DMS79 (cell line): ENCODE measurements at places on chromosomes 2 and 18.

GRCh38 chr2:152420363-152420762 lies 85.4 kb downstream of the FMNL2 start:
- no peak for DNase-seq

DNA sequence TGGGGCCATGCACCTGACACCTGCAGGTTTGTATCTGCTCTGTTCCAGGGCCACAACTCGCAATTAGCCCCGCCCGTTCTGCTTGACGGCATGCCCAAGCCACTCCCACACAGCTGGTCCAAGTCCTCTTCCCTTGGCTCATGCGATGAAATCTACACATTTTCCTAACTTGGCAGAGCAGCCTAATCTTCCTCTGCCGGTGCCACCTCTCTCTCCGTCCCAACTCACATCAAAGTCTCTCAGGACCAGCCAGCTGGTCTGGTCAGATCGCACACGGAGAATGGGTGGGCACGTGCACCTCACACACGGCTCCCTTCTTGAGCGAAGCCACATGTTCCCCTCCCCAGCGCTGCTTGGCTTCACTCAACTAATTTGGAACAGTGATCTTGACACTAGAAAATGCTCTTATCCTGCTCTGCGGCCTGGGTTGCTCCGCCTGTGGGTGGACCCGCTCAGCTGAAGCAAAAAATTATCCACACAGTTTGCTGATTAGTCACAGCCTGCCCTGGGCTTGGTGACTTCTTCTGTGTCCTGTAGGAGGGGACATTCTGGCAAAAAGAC lies 176.7 kb downstream of the NRP2 start:
- DNase-seq: no peak

DNA sequence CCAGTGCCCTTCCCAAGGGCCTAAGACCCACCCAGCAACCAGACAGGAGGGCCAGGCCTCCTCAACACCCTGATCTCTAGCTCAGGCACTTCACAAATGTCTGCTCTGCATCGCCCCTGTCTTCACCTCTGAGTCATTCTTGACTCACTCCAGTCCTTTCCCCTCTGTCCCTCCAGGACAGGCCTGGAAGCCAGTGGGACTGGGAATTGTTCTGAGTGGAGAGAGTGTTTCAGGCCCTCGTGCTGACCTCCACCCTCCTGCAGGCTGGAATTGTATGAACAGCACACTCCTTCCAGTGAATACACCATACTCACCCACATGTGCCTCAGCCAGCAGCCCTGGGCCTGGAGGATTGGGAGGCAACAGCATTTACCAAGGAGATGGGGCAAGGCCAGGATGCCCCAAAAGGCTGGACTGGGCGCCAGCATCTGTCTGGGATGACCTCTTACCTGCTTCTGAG lies 304.2 kb downstream of the CYP26B1 start:
- DNase-seq: no peak

GRCh38 chr2:140529706-140530105 lies 1601.1 kb downstream of the LRP1B start:
- no peak for DNase-seq

DNA sequence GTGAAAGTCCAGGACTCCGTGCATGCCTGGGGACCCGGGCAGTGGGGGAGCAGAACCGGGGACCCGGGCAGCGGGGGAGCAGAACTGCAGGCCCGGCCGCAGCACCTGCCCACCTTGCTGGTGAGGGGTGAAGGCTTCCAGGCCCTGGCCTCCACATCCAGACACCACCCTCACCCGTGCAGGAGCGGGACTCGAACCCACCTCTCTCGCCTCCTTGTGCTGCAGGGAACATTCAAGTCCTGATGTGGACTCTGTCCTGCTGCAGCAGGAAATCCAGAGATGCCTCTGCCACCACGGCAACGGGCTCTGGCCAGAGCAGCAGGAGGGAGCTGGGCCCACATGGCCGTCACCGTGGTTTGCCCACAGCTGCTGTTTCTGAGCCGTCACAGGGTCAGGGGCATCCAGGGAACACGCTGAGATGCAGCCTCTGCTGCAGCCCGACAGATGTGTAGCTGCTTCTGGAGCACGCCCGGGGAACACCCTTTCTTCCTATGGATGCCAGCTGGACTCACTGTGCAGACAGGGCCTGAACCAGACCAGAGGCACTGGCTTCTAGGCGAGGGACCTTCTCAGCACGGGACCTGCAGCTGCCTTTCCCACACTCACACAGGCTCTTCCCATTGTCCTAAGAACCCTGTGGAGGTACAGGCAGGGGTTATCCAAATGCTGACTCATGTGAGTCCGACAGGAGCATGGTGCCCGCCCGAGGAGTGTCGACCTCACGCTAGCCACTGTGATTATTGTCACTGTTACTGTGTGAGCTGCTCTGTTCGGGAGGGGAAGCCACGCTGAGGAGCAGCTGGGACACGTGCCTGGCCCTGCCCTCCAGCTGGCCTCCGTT lies 89.2 kb upstream of the CTDP1 start:
- no peak for DNase-seq

DNA sequence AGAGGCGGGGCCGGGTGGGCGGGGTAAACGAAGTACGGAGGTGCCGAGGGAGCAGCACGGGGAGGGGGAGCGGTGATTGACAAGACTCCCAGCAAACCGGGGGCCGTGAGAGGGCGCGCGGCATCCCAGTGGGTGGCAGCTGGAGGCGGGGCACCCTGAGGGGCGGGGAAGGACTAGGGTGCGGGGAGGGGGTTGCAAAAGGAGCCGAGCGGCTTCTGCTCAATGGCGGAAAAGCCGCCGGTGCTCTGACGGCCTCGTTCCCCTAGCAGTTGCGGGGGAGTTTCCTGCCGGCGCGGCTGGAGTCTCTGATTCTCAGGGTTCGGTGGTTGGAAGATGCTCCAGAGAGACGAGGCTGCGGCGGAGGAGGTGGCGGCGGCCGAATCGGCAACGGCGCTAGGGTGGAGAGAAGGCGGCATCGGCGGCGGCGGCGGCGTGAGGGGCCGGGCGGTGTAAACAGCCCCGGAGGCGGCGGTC lies at the start of gene PPM1B:
Gene PPM1B (plus strand): TSS at position 195 of the 474 bp plus-strand sequence. CDS start 32,325 bp downstream, outside the sequence.
- DNase-seq: no peak

DNA sequence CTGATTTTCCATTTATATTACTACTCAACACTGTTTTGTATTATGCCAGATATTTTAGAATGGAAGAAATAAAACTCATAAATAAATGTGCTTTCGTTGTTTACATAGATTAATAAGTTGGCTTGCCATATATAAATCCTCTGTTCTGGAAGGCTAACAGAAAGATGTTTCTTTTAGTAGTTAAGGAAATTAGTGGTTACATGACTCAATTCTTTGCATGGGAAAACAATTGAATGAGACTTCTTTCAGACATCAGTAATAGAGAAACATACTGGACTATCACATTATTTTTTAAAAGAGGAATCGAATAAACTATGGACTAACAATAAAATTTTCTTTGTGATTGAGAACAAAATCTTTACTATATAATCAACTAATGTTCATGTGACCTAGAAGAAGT lies 336.5 kb downstream of the KCNS3 start:
- DNase-seq: no peak

GRCh38 chr18:61216051-61216450 lies 117.2 kb upstream of the CDH20 start:
- no peak for DNase-seq

- DNase-seq: no peak
These were observed 167.9 kb upstream of the SLC39A10 start for GRCh38 chr2:195489101-195489500.

DNA sequence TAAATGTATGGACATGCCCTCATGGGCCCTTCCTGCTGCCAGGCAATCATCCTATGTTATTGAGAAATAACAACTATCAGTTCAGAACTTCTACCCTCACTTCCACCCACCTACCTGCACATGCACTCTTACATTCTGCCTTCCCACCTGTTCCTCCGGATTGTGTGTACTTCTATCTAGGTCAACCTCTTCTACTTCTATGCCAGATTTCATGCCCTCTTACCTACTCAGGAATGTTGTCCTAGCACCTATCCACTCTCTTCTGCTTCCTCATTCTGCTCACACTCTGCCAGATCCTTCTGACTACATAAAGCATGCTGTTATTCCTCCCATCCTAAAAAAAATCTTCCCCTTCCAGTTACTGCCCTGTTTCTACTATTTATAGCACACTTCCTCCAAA lies 333.5 kb downstream of the IRS1 start:
- no peak for DNase-seq

DNA sequence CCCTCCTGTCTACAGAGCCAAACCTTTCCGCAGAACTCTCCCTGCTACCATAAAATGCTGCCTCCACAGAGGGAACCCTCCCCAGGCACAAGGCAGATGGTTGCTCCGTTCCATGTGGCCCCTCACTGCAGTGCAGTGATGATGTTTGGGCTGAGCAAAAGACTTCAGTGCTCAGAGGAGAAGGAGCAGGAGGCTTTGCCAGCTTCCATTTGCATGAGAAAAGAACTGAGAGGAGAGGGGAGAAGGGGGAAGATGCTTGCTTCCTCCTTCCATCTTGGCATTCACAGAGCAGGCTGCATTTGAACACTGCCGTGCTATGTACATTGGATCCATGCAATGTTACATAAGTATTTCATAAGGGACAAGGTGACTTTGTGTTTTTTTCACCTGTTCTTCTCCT lies 46.6 kb upstream of the TMEM200C start:
- DNase-seq: no peak

GRCh38 chr18:67677489-67677888 lies 161.0 kb upstream of the DSEL start:
- no peak for DNase-seq

DNA sequence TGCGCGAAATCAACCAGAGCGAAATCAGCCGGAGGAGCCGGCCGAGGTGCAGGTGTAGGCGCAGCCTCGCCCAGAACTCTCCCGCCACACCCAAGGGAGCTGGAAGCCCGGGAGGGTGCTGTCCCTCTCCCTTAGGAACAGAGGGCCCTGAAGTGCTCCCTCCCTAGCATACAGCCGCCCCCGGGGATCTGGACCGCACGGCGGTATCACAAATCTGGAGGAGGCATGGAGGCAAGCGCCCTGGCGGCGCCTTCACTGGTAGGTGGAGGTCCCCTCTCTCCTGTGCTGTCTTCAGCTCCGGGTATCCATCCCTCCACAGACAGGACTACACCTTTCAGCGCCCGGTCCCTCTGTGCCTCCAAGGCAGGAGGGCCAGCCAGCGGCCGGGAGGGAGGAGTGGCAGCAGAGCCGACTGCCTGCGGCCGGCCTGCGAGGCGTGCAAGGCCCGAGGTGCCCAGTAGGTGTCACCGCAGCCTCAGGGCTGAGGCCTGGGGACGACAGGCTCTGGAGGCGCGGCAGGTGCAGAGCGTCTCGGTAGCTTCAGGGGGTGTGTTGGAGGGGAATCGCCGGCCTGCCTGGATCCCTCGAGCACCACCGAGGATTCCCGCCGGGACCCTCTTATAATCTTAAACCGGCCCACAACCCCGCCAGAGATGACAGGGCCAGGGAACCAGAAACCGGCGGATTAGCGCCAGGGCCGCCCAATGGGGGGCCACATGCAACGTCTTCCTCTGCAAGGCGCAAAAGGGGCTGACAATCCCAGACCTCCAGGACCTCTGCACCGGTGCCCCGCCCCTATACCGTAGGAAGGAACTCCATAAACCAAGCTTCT lies 2.8 kb downstream of the IHH start:
- DNase-seq: peak; percentile 40

DNA sequence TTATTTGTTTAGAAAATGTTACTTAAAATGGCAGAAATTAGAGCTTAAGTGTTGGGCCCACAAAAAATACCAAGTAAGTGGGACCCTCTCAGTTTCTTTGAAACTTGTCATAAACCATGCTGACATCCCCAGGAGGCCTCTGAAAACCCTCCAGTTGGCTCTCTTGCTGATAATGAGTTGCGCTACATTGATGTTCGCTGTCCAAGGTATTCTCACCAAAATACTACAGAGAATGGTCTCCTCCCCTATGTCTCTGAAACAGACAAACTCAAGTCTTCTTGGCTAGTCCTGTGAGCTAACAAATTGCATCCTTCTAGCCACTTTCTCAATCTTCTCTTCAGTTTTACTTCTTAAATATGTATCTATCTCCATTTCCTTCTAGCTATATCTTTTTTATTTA lies 669.4 kb downstream of the IRS1 start:
- DNase-seq: no peak

GRCh38 chr2:240450532-240451107 lies 15.2 kb downstream of the GPC1 start:
- no peak for DNase-seq

DNA sequence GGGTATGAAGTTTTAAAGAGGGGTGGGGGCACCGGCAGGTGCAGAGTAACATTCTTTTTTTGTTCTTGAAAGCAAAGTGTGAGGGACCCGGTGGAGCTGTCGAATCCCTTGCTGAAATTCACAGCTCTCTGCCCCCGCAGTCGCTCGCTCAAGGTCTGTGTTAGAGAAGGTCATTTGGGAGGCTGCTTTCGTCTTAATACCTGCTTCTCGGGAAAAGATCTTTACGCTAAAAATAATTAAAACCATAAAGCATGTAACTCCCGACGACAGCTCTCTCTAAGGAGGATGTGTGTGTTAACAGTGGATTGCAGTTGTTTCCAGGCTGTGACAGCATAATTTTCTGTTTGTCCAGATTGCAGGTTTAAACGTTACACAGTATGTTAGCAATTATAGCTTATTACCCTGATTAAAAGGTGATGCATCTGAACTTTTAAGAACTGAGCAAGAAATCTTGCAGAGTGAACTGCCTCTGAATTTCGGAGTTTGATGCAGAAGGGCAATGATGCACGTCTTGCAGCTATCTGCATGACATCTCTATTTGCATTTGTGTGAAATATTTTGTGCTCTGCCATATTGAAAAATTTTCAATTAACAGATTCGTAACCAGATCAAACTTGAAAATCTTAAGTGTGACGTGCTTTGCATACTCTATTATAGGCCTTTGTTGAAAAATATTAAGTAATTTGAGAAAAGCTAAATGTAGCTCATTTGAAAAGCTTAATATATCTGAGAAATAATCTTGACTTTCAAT lies 954 bp downstream of the RAPGEF4 start:
- no peak for DNase-seq

DNA sequence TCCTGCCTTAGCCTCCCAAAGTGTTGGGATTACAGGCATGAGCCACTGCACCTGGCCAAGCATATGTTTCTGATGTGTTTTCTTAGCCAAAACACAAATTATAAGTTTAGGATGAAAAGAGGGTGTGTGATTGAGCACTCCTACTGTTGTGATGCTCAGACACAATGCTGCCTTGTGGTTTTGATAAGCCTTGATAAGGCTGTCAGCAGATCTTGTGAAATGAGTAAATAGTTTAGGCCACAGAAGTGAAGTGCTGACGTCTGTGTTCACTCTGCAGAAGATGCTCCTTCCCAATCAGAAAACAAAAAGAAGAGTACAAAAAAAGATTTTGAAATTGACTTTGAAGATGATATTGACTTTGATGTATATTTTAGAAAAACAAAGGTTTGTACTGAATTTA lies 24.3 kb downstream of the NCAPH start:
- DNase-seq: no peak

GRCh38 chr2:3149441-3150217 lies 228.0 kb downstream of the EIPR1 start:
- no peak for DNase-seq

- DNase-seq: no peak
These were observed 208.9 kb downstream of the ZEB2 start for GRCh38 chr2:144310889-144311608.

- no peak for DNase-seq
These were observed 51.9 kb downstream of the MAP4K3 start for GRCh38 chr2:39385172-39385571.
